Spleen (tissue), 13 donors: ENCODE measurements at places on chromosomes 5 and 9.

- H3K27ac ChIP-seq = no peak overlapping the region
- H3K36me3 ChIP-seq = no peaks in the 10 kb centered on the region
- no peaks in the 10 kb centered on the region for H3K4me1 ChIP-seq
- no peak overlapping the region for H3K4me3 ChIP-seq
These were observed 35.2 kb downstream of the WHRN start for GRCh38 chr9:114470121-114470520.

DNA sequence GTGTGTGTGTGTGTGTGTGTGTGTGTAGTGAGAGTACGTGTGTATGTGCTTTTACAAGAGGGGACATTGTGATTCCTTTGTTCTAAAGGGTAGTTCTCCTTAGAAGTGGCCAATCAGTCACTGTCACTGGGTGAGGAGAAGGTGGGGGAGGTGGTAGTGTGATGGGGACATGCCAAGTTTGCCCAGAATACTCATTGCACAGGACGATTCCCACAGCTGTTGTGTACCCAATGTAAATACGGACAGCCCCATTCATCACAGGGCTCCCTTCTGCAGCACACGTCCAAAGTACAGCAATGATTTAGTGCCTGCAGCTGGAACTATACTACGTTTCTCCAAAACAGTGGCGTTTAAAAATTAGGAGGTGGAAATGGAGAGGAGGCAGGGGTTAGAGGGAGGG is 287.8 kb downstream of the TLR4 start:
- H3K36me3 ChIP-seq = no peaks in the 10 kb centered on the region
- DNase-seq = no peak
- no peak overlapping the region for H3K4me3 ChIP-seq
- no peaks in the 10 kb centered on the region for H3K27me3 ChIP-seq
- H3K27ac ChIP-seq = no peak overlapping the region

- H3K4me1 ChIP-seq = no peaks in the 10 kb centered on the region
- no peak overlapping the region for H3K4me3 ChIP-seq
These were observed 50.2 kb upstream of the DNAH5 start for GRCh38 chr5:13994621-13995253.

GRCh38 chr9:14092344-14092743 is 221.6 kb downstream of the NFIB start:
- no peak overlapping the region for H3K27ac ChIP-seq
- peaks cover 13% of the 10 kb centered on the region for H3K4me1 ChIP-seq
- DNase-seq = no peak
- no peaks in the 10 kb centered on the region for H3K27me3 ChIP-seq
- no peaks in the 10 kb centered on the region for H3K36me3 ChIP-seq

GRCh38 chr5:59439303-59439702 is 454.2 kb downstream of the PDE4D start:
- no peak overlapping the region for H3K27ac ChIP-seq
- DNase-seq = no peak
- H3K4me3 ChIP-seq = no peak overlapping the region
- no peaks in the 10 kb centered on the region for H3K27me3 ChIP-seq

DNA sequence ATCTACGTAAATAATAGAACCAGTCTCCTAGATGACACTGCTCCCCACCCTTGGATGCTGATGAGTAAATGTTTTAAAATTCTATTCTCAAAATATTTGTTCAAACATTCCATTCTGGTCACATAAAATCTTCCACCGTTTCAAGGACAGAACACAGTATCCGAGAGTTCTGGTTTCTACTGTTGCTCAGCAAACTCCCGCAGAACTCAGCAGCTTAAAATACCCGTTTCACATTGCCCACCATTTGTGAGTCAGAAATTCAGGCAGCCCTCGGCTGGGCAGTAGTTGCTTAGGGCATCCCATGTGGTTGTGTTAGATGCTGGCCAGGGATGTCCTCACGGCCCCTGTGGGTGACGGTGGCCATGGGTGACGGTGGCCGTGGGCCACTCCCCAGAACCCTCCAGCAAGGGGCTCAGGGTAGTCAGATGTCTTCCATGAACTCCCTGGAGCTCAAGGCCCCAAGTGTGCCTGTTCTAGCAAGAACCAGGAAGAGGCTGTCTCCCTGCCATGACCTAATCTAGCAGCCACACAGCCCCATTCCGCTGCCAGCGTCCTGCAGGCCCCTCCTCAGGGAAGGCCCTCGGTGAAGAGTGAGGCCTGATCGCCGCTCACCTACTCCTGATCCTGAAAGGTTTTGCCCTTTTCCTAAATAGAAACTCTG is 17.4 kb downstream of the MGAT1 start:
- H3K27ac ChIP-seq = peak overlapping the region; percentile 7
- peaks cover 14% of the 10 kb centered on the region for H3K36me3 ChIP-seq
- H3K4me3 ChIP-seq = no peak overlapping the region
- peaks cover 25% of the 10 kb centered on the region for H3K4me1 ChIP-seq
- peak; percentile 75 for DNase-seq

GRCh38 chr9:132597073-132597775 is 14.8 kb downstream of the BARHL1 start:
- no peak overlapping the region for H3K27ac ChIP-seq
- peaks cover 56% of the 10 kb centered on the region for H3K36me3 ChIP-seq
- DNase-seq = no peak
- H3K4me3 ChIP-seq = no peak overlapping the region
- no peaks in the 10 kb centered on the region for H3K4me1 ChIP-seq

- H3K36me3 ChIP-seq = no peaks in the 10 kb centered on the region
- no peak for DNase-seq
- H3K27ac ChIP-seq = no peak overlapping the region
- H3K27me3 ChIP-seq = no peaks in the 10 kb centered on the region
- H3K4me3 ChIP-seq = no peak overlapping the region
- no peaks in the 10 kb centered on the region for H3K4me1 ChIP-seq
These were observed 32.2 kb upstream of the LECT2 start for GRCh38 chr5:135986891-135987401.

DNA sequence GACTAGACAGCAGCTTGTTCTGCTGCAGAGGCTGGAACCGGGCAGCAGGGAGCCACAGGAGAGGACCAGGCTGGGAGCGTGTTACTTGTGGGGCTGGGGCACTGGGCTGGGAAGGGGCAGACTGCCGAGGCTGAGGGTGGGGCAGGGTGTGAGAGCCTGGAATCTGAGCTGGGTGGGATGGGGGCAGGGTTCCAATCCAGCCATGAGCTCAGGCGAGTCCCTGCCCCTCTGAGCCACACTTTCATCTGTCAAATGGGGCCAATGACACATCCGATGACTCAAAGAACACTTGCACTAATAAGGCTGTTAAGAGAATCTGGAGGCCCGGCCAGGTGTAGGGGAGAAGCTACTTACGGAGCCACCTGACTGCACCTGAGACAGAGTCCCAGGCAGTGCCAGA is 18.7 kb upstream of the WDR38 start:
- H3K4me3 ChIP-seq = no peak overlapping the region
- no peak for DNase-seq
- peaks cover 34% of the 10 kb centered on the region for H3K4me1 ChIP-seq
- H3K36me3 ChIP-seq = no peaks in the 10 kb centered on the region
- H3K27ac ChIP-seq = no peak overlapping the region

- no peak overlapping the region for H3K27ac ChIP-seq
- H3K36me3 ChIP-seq = no peaks in the 10 kb centered on the region
- H3K4me3 ChIP-seq = no peak overlapping the region
These were observed 622.4 kb downstream of the CHSY3 start for GRCh38 chr5:130526708-130527107.

GRCh38 chr9:2234371-2234893 is 219.3 kb downstream of the SMARCA2 start:
- H3K27ac ChIP-seq = no peak overlapping the region
- no peaks in the 10 kb centered on the region for H3K27me3 ChIP-seq
- peaks cover 6% of the 10 kb centered on the region for H3K4me1 ChIP-seq
- no peak for DNase-seq
